NCI-H187 treated with DMSO at 0.1 percent for 48 hours (cell line): ENCODE measurements at places on chromosomes 7 and 10.

DNA sequence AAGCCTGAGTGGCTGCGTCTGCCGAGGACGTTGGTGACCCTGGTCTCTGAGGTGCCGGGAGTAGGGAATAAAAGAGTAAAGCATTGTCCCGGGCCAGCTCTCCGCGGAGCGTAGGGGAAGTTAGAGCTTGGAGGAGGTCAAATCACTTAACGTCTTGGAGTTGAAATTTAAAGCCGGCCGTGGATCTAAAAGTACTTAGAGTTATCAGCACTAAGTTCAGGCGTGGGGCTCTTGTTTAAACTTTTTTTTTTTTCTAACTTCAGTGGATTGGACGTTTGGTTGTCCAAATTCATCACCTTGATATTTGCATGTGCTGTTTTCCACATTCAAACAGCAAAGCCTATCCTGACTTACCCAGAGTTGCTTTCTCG, 700 bp downstream of the NIPSNAP2 start:
- DNase-seq = no peak

GRCh38 chr10:101974091-101974971, 81.6 kb downstream of the ARMH3 start:
- DNase-seq = no peak

- DNase-seq = no peak
Measured at GRCh38 chr10:29295813-29296212, 6.9 kb downstream of the LYZL1 start.

GRCh38 chr7:45923290-45923689, 2.2 kb upstream of the IGFBP3 start:
- no peak for DNase-seq

- DNase-seq = no peak
Measured at GRCh38 chr10:13302821-13303555, 3.1 kb upstream of the PHYH start.

GRCh38 chr10:107487284-107487683, 322.8 kb upstream of the SORCS1 start:
- DNase-seq = no peak

DNA sequence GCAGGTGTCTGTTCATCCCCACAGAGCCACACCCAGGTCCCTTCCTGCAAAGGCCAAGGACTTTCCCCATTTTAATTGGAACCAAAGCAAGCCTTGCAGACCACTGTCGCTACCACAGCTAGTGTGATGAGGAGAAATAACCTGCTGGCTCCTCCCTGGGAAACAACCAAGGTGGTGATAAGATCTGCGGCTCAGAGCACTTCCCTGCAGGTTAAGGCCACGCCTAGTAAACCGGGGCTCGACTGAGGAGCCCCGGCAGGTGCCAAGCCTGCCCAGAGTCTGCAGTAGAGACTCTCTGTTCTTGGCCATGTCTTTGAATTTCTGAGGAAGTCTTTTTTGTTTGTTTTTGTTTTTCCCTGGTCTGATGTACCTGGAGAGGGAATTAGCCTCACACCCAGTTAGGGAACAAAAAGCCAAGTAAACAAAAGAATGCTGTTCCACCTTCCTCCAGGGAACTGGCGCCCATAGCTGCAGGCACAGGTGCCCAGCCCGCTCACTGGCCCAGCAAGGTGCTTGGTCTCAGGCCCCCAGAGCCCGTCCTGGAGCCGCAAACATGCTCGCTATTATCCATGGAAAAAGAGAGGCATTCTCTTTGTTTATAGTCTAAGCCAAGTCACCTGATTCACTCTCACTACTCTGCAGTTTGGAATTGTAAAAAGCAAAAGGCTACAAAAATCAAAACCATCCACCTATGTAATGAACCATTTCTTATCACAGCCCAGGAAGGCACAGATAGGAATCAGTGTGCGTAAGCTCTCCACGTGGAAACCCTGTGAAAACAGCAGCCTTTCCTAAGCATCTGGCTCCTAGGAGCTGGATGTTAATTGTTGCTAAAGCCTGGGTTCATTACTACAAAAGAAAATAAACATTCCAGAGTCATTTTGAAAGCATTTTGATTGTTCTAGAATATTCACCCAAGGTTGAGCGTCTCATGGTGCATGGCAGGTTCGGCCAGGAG, 2.7 kb downstream of the GPR146 start:
- no peak for DNase-seq

DNA sequence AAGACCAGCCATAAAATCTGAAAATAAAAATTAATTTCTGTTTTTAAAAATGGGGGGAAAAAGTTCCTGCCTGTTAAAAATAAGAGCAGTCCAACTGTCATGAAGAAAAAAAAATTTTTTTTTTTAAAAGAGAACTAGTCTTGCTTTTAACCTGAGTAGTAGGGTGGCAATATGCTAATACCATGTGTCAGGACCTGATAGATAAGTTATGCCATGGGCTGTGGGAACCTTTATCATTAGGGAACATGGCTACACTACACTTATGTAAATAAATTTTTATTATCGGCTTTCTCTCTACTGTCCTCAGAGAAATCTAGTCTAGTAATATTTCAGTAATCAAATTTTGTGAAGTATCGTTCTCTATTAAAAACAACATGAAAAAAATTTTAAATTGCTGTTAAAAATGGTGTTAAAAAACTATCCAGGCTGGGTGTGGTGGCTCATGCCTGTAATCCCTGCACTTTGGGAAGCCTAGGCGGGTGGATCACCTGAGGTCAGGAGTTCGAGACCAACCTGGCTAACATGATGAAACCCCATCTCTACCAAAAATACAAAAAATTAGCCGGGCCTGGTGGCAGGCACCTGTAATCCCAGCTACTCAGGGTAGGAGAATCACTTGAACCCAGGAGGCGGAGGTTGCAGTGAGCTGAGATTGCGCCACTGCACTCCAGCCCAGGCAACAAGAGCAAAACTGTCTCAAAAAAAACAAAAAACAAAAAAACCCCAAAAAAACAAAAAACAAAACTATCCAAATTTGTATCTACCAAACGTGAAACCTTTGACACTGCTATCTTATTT, 20.7 kb downstream of the NT5C3A start:
- no peak for DNase-seq

GRCh38 chr7:68576366-68576765, 1021.9 kb upstream of the AUTS2 start:
- no peak for DNase-seq

DNA sequence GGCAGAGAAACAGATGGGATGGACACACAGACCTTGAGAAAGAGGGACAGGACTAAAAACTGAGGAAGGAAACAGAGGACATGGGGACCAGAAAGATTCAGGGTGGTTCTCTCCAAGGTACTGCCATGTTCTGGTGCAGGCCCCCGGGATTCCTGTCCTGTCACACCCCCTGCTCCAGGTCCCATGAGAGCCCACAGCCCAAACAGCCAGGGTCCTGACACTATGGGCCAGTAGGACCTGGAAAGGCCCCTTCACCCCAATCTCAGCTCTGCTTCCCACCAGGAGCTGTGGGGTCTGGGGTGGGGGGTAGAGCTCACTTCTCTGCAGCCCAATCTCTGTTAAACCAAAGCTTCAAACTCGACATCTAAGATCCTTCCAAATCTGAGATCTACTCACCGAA, 21.2 kb downstream of the PDIA4 start:
- DNase-seq = no peak

GRCh38 chr7:96075510-96076349, 246.2 kb downstream of the SLC25A13 start:
- DNase-seq = peak; percentile 21

DNA sequence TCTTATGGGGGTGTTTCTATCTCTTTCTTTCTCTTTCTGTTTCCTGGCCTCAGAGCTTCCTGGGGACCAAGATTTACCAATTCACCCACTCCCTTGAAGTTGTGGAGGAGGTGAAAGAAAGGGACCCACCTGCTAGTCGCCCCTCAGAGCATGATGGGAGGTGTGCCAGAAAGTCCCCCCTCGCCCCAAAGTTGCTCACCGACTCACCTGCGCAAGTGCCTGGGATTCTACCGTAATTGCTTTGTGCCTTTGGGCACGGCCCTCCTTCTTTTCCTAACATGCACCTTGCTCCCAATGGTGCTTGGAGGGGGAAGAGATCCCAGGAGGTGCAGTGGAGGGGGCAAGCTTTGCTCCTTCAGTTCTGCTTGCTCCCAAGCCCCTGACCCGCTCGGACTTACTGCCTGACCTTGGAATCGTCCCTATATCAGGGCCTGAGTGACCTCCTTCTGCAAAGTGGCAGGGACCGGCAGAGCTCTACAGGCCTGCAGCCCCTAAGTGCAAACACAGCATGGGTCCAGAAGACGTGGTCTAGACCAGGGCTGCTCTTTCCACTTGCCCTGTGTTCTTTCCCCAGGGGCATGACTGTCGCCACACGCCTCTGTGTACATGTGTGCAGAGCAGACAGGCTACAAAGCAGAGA, 12.2 kb downstream of the AQP1 start:
- DNase-seq = no peak

DNA sequence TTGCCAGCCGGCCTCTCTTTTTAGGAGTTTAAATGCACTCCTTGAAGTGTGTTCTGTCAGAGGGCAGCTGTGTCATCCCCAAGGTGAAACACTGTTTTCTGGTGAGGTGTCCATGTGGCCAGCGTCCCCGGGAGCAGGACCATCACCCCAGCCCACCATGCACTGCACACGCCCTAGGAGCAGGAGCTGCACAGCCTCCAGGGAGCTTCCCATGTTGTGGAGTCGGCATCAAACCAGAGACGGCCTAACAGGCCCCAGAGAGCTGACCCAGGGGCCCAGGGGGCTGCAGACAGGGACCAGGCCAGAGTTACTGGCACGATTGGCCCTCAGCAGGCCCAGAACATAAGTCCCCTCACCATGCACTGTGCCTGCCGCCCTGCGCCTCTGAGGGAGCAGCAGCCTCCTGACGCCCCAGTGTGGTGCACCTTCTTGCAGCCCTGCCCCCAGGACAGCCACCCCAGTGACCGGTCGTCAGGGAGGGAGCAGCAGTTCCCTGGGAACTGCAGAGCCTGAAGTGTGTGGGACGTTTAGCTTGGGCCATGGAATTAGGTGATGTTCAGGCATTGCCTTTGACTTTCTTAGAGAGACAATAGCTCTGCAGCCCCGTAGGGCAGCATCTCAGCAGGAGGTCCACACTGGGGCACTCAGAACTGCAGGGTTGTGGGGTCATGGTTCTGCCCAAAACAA, 97.9 kb downstream of the NKX6-2 start:
- no peak for DNase-seq

- no peak for DNase-seq
Measured at GRCh38 chr7:94957061-94957460, 49.7 kb downstream of the PPP1R9A start.
